ENCODE measurements at places on chromosomes 2 and 18. TPM values are rescaled to one million over a fixed set of nuclear protein-coding genes. Genes with fewer than 3 reads are reported as not detected.

MGAT5 gene
- total RNA-seq: 13.2 TPM

COL6A3 gene
- 0.15 TPM for total RNA-seq

AQP12B gene
- total RNA-seq: not detected

FAM110C gene
- total RNA-seq: 0.12 TPM

NCL gene
- 1,006 TPM for total RNA-seq

IL18RAP gene
- total RNA-seq: not detected

POTEF gene
- not detected for total RNA-seq

GYPC gene
- total RNA-seq: not detected

CDH20 gene
- total RNA-seq: not detected

NEMP2 gene
- 6.4 TPM for total RNA-seq

SLC30A3 gene
- total RNA-seq: 3.6 TPM
